AML-193 (cell line): ENCODE measurements at places on chromosomes 6 and 20.

GRCh38 chr6:6751266-6751596 lies 162.7 kb downstream of the LY86 start:
- no peak for DNase-seq

- DNase-seq, result peak; percentile 98
Observed at GRCh38 chr20:33666293-33667244, at the start of gene ACTL10. TSS of gene ACTL10 (plus strand) at chr20:33666943. CDS start at chr20:33667498, 555 bp downstream.

- no peak for DNase-seq
Observed at GRCh38 chr20:15618912-15619311, 954.3 kb downstream of the KIF16B start.

DNA sequence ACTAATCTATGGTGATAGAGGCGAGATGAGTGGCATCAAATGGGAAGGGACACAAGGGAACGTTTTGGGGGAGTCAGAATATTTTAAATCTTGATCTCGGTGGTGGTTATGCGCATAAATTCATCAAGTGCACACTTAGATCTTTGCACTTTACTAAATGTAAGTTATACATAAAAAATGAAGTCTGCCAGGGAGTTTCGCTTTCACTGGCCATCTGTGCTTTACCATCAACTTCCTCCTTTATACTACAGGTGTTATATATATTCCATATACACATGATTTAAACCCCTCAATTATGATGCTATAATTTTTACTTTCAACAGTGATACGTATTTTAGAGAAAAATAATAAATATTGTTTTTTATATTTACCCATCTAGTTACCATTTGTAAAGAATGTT lies 97.6 kb upstream of the AKIRIN2 start:
- DNase-seq, result no peak

DNA sequence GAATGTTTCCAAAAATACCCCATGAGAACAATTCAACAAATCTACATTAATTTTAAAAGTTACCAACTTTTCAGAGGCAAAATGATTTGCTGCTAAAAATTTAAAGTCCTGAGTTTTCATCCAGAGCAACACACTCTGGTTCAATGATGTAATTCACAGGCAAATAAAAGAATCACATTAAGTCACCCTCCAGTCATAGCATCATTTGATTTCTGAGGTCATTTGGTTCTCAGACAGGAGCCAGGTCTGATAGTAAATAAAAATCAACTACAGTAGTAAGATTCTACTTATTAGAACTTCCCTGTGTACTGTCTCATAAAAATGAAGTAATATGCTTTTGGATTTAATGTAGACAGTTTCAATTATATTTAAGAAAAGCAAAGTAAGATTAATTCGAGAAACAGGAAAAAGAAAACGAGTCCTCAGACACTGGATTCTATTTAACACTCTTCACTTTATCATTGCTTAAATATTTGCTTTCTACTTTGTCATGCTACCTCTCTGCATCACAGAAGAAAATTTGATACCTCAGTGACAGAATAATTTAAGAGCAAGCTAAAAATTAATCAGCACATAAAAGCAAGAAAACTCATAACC lies 25.8 kb downstream of the MAP7 start:
- no peak for DNase-seq

GRCh38 chr6:138241934-138242333 lies 23.6 kb upstream of the PBOV1 start:
- no peak for DNase-seq

DNA sequence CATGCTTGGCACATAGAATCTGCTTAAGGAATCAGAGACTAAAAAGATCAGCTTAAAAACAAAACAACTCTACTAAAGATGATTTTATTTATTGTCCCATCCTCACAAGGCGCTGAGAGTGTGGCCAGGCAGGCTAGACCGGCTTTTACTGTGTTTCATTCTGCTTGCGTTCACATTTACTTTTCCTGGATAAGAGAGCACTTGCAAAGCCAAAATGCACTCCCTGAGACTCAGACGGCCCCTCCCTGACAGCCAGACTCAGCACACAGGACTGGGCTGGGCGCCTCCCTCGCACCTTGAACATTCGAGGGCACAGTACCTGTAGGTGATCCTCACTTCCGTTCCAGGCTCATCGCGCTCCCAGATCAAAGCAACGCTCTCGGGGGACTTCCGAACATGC lies 10.2 kb downstream of the ACSS1 start:
- no peak for DNase-seq

DNA sequence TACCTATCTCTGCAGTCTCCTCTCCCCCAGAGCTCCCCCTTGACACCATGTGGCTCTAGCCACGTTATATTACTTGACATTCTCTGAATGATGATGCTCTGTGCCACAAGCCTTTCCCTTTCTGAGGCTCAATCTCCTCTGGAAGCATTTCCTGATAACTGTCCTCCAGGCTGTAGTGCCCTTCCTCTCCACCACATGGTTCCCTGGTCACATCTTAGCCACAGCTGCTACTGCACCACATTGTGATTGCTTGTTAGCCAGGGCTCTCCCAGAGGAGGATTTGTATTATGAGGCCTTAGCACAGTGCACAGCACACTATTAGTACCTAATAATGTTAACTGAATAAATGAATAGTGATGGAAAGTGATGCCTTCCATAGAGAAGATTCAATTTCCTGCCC lies 63.9 kb upstream of the RCAN2 start:
- no peak for DNase-seq

- peak; percentile 87 for DNase-seq
Observed at GRCh38 chr6:106163446-106163965, 77.4 kb downstream of the PRDM1 start.

GRCh38 chr6:3764516-3765335 lies 13.2 kb upstream of the PXDC1 start:
- DNase-seq, result no peak

DNA sequence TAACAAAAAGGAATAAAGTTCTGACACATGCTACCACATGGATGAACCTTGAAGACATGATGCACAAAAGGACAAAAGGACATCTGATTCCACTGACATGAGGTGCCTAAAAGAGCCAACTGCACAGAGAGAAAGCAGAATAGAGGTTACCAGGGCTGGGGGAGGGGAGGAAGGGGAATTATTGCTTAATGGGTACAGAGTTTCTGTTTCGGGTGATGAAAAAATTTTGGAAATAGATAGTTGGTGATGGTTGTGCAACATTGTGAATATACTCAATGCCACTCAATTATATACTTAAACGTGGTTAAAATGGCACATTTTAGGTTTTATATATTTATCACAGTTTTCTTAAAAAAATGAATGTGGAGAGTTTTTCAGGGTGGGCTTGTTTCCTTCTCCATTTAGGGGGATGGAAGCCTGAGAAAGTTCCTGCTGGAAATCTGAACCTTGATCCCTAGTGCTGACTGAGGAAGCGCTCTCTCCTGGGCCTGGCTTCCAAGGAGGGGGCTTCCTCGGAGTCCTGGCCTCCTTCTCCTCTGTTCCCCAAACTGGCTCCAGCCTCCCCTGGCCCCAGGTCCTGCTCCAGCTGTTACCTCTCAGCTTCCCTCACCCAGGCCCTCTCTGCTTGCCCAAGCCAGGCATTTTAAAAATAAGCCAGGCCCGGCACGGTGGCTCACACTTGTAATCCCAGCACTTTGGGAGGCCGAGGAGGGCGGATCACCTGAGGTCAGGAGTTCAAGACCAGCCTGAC lies 79.2 kb downstream of the NOL4L start:
- DNase-seq, result peak; percentile 74

DNA sequence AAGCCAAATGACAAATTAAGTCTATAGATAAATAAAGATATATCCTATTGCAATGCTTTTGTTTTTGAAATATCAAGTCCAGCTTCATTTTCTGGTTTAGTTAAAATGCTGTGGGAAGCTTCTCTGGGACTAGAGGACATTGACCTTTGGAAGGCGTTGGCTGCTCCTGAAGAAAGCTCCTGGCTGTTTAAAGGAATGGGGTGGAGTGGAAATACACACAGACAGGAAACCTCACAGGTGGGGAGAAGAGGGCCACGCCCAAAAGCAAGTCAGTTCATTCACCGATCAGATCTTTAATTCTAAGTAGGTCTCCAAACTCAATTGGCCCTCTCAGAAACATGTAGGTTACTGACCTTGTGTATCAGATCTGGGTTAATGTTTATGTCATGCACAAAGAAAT lies 59.6 kb downstream of the SPTLC3 start:
- DNase-seq, result no peak

DNA sequence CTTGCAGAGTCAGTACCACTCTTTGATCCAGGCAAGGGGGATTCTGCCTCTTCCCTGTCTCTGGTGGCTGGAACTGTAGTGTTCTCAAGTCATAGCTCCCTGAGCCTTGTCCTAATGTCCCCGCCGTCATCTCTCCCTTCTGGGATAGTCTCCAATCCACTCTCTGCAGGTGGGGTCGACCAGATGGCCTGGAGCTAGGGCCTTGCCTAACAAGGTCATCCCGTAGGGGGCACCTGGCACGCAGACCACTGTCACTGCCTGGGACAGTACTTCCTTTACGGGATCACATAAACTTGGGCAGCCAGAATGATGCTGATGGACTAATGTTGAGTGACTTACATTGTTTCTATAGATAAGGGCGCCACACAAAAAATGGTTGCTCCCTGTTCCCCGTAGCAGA lies 118.9 kb upstream of the SLC22A23 start:
- DNase-seq, result no peak

GRCh38 chr20:20017844-20018185 lies 653 bp downstream of the NAA20 start:
- no peak for DNase-seq

GRCh38 chr6:156865019-156865629 lies 87.9 kb downstream of the ARID1B start:
- DNase-seq, result peak; percentile 31

GRCh38 chr6:166752928-166753721 lies 126.1 kb upstream of the RPS6KA2 start:
- DNase-seq, result no peak

GRCh38 chr6:37698264-37699137 lies 818 bp upstream of the MDGA1 start:
- no peak for DNase-seq

DNA sequence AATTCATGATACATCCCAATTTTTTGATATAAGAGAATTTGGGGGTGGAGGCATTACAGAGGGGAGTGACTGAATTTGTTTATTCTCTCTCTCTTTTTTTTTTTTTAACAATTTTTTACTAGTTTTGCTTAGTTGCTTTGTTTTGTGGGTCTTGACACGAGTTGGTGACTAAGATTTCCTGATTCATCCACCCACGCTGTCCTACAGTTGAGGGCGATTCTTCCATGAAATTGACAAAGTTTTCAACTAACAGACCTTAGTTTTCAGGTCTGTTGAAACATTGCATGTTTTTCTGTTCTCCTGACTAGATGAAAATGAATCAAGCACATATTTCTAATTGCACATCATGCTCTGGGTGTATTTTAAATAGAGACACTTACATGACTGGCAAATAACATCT lies 613.8 kb downstream of the TFAP2B start:
- DNase-seq, result no peak

DNA sequence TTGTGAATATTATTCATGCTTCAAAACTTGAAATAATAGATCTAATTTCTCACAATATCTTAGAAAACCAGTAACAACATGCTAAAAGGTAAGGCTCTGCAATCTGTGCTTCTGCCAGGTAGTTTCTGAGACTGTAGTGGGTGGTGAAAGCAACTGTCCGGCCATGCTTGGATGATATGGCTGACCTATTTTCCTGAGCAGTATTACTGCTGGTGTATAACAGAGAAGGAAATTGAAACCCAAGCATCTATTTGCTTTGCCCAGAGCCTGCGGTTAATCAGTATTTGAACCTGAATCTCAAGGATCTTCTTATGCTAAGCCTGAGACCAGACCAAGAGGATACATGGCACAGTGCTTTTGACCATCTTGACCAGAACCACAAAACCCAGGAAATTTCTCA lies 563.8 kb downstream of the COL12A1 start:
- DNase-seq, result no peak

DNA sequence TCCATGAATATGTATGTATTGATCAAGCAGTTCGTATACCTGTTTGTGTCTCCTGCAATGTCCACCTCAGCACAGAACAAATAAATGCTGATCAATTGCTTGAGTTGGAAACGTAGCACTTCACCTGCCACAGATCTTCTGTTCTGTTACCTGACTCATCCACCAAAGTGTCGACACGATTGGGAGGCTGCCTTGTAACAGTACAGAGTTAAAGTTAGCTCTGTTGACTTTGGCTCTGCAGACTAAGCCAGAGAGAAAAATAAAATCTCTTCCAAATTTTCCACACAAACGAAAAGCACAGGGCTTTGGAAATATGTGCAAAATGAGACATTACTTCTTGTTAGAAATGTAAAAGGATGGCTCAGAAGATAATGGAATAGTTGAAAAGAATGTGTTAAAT lies 245.4 kb downstream of the NRN1 start:
- no peak for DNase-seq

GRCh38 chr20:17315407-17316231 lies 88.8 kb downstream of the PCSK2 start:
- no peak for DNase-seq

GRCh38 chr6:134623401-134623800 lies 305.5 kb upstream of the SGK1 start:
- DNase-seq, result no peak

GRCh38 chr6:115612796-115613479 lies 447.8 kb downstream of the FRK start:
- DNase-seq, result no peak

- peak; percentile 57 for DNase-seq
Observed at GRCh38 chr6:43009124-43009523, 4.6 kb downstream of the MEA1 start.
